ENCODE measurements at places on chromosomes 11 and 22.

- DNase-seq: no peak
These were observed 1272.6 kb downstream of the BRD1 start for GRCh38 chr22:48554893-48555572.

- no peak for DNase-seq
These were observed 36.1 kb upstream of the HTATIP2 start for GRCh38 chr11:20327377-20327935.

GRCh38 chr11:129282634-129283033 lies 90.5 kb upstream of the ARHGAP32 start:
- DNase-seq: no peak

DNA sequence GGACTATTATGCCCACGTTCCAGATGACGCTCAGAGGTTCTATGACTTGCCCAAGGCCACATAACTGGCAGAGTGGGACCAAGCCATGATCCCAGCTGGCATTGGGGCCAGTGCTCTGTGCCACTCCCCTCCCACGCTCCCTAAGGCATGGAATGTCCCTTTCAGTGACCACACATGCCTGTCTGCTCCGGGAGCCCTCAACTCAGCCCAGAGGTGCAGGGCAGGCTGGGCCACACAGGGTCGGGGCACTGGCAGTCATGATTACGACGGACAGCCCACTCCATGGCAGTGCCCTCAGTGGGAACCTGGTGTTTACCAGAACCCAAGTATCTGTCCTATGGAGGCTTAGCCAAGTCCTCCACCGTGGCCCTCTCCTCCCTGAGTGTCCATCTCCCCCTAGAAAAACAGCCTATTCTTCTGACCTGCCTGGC lies 10.0 kb downstream of the RHBDD3 start:
- DNase-seq: no peak

GRCh38 chr11:10351765-10352641 lies 47.1 kb downstream of the ADM start:
- DNase-seq: peak; percentile 88

DNA sequence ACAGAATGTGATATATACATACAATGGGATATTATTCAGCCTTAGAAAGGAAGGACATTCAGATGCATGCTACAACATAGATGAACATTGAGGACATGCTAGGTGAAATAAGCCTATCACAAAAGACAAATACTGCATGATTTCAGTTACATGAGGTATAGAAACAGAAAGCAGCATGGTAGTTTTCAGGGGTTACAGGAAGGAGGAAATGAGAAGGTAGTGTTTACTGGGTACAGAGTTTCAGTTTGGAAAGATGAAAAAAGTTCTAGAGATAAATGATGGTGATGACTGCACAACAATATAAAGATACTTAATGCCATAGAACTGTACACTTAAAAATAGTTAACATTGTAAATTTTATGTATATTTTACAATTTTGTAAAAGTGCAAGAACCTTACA lies 266.7 kb upstream of the C11orf87 start:
- DNase-seq: no peak

DNA sequence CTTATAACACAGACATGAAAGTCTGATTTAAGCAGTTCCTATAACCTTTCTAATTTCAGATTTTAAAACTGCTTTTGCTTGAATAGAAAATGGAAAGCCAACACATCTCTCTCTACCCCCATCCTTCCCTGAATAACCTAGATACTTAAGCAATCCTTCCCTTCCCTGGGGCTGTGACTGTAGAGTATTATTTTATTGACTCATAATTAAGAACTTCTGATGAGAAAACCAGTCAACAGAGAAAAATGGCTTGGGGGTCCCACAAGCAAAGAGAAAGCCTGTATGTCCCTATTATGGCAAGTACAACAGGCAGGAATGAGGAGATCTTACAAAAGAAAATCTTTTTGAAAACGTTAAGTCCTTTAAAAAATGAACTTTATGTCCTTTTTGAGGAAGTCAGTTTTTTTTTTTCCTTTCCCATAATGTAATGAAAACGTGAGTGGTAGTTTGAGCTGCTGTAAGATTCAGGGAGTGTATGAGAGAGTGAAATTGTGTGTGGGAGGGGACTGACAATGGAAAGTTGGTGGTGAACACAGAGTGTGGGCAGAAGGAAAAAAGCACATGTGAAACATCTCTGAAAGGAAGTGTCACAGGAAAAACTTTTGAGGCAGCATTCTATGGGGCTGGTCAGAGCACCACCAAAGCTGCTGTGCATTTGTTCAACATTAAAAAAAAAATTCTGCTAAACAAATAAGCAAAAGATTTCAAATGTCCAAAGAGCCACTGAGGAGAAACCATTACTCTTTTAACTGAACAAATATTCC lies 154.6 kb downstream of the MAML2 start:
- peak; percentile 45 for DNase-seq

DNA sequence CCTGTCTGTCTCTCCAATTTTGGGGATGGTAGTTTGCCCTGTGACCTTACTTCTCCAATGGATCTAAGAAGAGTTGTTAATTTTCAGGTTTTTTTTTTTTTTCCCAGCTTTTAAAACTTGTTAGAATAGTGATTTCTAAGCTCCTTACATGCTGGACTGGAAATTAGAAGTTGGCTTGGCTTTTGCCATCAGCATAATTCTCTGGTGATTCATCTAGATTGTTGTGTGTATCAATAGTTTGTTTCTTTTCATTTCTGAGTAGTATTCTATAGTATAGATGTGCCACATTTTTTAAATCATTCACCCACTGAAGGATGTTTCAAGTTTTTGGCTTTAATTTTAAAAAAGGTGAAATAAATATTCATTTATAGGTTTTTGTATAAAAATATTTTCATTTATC lies 51.4 kb downstream of the ADAMTS15 start:
- DNase-seq: no peak

GRCh38 chr22:44366372-44367300 lies 53.9 kb upstream of the SHISAL1 start:
- peak; percentile 73 for DNase-seq

DNA sequence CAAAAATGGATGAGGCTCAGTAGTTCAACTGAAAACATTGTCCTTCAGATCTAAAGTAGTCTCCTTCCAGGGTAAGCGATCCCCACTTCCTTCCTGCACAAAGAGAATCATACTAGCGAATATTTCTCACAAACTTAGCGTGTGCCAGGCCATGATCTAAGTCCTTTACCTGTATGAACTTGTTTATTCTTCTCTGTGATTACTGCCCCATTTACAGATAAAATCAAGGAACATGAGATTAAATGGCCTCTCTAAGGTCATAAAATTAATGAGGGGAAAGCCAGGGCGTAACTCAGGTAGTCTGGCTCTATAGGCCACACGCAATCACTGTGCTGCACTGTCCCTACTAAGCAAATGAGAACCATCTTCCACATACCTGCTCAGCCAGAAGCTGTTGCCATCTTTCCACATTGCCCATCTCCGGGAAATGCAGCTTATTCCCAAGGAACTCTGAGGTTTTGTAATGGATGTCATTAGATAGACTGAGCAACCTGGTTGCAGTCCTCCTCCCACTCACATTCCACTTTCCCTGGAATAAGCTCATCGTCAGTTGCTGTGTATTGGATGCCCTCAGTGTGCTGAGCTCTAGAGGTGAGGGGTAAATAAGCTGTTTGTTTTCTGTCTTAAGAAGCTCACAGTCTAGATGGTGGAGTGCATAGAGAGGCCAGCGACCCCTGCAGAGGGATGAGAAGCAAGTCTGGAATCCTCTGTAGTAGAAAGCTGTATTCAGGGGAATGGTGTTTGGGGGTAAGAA lies 146.3 kb downstream of the SNX19 start:
- DNase-seq: no peak

- DNase-seq: no peak
These were observed 307.2 kb downstream of the CADM1 start for GRCh38 chr11:115197031-115197430.

- no peak for DNase-seq
These were observed 73.6 kb downstream of the DSCAML1 start for GRCh38 chr11:117723277-117724024.

DNA sequence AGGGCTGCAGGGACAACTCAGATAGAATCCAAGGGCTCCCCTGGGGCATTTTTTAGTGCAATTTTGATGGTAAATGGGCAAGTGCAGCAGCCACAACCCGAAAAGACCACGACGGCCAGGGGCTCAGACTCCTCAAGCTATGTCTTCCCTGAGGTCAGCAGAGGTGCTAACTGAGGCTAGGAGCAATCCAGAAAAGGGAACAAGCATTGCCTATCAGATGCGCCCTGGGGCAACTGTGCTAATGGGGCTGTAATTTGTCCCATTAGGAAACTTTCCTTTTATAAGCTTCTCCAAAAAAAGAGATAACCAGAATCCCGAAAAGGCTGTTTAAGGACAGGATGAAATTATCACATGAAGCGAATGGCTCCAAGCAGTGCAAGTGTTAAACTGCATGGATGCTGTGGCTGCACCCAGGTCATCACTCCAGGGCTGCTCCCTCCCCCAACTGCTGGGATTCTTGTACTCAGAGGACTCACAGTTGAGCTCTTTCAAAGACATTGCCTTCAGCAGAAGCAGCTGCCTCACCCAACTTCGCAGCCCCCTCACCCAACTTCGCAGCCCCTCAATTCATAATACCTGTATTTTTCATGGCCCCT lies 2.8 kb upstream of the CD3E start:
- no peak for DNase-seq

- peak; percentile 91 for DNase-seq
These were observed at the start of gene HMOX1 for GRCh38 chr22:35380537-35381423. Gene HMOX1, plus strand, starts transcription at chr22:35381096. Its CDS starts 78 bp downstream, at chr22:35381174.

DNA sequence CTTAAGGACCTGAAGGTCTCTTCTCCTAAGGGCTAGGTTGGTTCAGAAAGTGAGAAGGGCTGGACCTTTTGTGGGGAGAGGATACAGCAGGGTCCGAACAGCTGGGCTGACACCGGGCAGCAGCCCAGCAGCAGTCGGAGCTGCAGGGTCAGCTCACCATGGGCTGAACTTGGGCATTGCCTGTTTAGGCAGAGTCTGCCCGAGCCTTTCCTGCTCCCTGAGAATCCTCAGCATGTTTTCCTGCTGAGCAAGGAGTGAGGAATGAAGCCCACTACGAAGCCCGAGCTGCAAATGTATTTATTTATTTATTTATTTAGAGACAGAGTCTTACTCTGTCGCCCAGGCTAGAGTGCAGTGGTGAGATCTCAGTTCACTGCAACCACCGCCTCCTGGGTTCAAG lies 83.9 kb downstream of the PTPRJ start:
- no peak for DNase-seq

GRCh38 chr22:19691721-19692341 lies 22.5 kb upstream of the SEPTIN5 start:
- DNase-seq: peak; percentile 74

DNA sequence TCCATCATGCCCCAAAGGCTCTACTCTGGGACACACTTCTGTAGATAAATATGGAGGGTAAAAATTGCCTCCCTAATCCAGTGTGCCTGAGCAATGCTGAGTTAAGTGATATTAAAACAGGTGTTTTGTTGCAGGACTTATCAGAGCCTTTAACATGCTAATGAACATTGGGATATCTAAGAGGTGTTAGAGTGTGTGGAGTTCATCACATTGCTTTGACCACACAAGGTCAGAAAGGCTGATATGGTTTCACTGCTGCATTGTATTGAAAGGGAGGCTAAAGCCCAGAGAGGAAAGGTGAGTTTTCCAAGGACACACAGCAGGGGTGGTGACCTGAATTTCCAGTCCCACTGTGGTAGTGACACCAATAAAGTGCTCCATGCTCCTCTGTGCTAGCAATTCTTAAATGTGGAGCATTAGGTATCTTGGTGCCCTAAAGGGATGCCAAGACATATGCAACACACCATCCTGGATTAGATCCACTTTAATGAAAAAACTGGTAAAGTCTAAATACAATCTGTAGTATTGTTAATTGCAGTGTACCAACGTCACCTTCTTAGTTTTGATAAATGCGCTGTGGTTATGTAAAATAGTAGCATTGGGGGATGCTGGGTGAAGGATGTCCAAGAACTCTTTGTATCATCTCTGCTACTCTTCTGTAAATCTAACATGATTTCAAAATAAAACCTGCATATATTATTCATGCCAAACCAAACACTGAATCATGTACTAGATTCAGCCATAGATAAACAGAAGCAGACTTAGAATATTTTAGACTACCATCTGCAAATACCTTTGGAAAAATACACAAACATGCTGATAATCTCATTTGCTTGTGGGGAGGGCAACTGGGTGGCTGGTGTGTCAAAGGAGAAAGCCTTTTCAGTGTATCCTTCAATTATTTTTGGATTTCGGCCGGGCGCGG lies 45.8 kb downstream of the MIAT start:
- no peak for DNase-seq

DNA sequence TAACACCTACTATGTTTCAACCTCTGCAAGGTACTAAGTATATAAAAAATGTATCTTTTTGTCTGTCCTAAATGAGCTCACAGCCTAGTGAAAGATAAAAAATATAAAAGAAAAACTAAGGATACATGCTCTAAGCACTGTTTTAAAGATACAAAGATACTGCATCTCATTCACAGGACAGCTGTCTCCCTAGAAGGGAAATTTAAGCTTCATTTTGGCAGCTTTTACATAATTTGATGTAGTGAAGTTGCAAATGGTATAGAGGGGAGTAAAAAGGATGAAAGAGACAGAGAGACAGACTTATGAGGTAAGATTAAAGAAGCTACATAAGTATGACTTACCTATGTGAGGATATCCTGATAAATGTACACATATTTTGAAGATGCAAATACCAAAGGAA lies 53.6 kb downstream of the LRRC4C start:
- DNase-seq: no peak

DNA sequence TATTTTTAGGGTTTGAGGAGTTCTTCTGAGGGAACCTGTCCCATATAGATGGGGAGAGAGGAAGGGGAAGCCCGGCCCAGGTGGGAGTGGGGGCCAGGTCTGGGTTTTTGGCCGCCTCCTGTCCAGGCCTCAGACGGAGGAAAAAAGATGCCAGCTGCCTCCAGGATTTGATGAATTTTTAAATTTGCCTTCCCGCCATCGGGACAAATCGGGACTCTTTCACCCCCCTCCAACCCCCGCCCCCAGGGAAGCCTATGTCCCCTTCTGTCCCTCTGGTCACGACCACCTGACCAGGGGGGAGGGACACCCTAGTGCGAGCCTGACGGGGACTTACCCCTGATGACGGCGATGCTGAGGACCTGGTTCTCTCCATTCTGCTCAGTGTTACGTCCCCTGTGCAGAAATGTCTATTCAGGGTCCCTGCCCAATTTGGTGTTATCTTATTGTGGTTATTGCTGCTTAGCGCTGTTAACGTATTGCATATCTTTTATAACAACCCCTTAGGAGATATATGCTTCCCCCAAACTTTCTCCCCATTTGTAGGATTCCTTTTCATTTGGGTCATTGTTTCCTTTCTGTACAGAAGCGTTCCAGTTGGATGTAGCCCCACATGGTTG lies 115.9 kb upstream of the GRK3 start:
- DNase-seq: peak; percentile 41

- peak; percentile 57 for DNase-seq
These were observed 1.4 kb downstream of the TMEM109 start for GRCh38 chr11:60915248-60915914.

- no peak for DNase-seq
These were observed 1.5 kb downstream of the TNNT3 start for GRCh38 chr11:1920909-1921573.

DNA sequence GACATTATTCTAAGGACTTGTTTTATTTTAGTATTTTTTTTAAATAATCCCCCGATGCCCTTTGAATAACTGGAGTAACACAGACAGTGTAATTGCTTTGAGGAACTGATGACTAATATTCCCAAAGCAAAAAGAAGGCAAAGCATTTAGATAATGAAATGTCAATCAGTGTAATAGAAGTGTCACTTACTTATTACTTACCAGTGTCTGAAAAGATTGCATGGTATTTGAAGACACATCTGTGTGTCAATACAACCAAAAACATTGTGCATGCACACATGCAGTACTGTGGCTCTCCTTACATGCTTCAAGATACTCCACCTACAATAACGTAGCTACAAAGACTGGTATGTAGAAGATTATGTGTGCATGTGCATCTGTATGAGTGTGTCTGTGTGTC lies 264.0 kb upstream of the ANO5 start:
- no peak for DNase-seq
